ENCODE measurements at places on chromosomes 5 and 9.

DNA sequence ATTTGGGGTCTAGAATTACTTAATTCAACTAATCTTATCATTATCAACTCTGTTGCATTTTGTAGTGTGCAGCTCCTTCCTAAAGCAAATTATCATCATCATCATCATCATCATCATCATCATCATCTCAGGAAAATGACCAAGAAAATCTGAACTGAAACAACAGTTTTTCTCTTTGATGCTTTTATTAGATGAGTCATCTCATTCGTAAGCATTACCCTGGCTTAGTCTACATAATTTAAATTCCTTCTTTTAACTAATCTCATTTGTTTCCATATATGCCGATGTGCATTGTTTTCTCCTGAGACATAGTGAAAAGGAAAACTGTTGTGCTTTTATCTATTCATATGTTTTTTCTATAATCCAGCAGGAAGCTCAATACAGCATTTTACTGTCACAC is 173.0 kb upstream of the PDE4D start:
- no peak for DNase-seq

DNA sequence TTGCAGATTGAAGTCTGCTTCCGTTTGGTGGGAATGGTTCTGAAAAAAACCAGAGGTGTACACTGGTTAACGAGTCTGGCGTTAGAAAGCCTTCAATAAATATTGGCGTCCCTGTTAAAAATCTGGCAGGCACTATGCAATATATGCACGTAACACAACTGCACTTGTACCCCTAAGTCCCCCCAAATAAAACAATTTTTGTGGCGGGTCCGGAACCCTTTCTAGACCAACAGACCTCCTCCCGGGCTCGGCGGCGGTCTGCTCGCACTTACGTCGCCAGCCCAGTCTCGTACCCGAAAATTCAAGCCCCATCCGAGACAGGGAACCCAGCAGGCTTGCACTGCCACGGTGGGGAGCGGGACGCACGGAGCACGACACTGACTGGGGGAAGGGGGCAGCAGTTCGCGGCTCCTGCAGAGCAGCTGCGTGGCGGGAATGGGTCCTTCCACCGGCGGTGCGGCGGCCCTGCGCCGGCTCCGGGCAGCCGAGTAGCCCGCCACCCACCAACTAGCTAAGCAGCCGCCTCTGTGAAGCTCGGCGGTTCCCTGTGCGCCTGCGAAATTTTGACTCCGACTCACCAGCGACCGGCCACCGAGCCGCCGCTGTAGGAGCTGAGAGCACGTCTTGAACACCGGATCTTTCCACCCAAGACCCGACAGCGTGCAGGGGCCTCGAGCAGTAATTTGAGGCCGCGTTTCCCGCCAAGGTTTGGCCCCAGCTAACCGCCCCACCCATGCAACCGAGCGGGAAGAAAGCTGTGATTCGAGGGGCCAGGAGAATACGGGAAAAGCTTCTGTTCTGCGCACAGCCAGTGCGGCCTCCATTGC is 3.9 kb downstream of the MCIDAS start:
- DNase-seq = no peak

DNA sequence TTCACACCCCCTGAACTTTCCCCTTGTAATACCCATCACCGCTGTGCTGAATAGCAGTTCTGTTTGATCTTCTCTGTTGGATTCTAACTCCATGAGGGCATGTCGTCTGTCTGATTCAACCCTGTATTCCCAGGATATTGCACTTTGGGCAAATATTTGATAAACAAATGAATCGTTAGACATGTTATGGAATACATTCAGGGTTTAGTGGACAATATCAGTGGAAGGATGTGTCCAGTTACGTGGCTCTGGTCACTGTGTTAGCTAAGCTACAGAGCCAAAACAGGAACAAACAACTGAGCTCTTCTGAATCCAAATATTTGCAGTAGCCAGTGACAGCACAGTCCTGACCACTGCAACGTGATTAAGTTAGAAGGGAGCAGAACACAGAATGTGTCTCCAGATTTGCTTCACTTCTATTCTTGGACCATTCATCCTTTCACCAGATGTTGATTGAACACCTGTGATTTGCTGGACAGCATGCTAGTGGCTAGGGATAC is 13.2 kb downstream of the ANGPTL2 start:
- DNase-seq = no peak

GRCh38 chr9:5531101-5531882 is 21.0 kb downstream of the PDCD1LG2 start:
- no peak for DNase-seq

DNA sequence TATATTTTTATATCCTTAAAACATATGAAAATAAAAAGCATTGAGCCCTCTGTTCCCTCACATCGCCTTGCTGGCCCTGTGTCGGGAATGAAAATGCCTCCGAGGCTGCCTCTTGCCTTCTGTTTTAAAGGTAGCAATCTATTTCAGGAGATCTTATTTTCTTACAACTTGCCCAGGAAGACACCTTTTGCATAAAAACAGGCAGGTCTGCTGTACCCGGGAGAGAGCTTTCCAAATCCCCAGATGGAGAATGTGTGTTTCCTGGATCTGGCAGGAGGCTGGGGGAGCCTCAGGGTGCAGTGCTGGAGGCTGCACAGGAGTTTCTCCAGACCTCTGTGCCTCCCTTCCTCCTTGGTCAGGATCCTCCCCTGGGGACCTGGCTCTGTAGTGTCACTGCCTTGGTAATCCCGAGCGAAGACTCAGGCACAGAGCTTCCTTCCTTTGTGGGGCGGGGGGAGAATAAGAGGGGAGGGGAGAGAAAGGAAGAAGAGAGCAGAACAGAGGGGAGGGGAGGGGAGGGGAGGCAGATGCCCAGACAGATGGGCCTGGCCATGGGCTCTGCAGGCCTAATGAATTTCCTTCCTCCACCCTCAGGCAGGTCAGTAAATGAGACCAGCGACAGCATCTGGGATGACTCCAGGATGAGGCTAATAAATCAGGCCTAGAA is 104.0 kb upstream of the BOD1 start:
- no peak for DNase-seq

- DNase-seq = no peak
Observed at GRCh38 chr9:89012294-89013042, 21.2 kb downstream of the S1PR3 start.

DNA sequence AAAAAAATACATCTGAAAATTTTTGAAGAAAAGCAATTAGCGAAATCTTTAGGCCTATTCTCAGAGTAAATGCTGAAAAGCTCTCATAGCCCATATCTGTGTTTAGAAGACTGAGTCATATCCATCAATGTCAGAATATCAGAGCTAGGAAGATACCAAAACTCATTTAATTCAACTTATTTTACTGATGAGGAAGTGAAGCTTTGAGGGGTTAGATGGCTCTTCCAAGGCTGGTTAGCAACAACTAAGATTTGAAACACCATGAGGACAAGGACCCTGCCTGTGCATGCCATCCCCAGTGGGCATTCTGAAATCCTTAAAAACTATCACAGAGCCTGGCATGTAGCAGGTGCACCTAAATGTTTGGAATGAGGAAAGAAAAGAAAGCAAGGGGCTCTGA is 2.5 kb downstream of the FREM1 start:
- DNase-seq = no peak

- no peak for DNase-seq
Observed at GRCh38 chr9:10366171-10366779, 246.5 kb downstream of the PTPRD start.

- DNase-seq = no peak
Observed at GRCh38 chr9:115207003-115207836, 89.3 kb upstream of the TNC start.

DNA sequence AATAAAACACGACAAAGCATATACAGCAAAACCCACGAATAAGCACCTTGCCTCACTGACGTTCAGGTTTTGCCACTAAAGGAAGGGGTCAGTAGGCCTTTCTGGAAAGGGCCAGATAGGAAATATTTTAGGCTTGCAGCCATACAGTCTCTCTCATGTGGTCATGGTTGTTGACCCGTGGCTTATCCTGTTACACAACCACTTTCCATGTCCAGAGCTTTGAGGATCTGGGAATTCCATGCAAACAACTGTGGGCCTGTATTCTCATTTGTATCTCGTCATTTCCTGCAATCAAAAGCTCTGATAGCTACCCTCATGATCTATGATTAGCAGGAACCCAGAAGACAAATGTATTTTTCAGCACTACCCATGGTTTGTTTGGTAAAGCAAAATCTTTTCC is 108.3 kb downstream of the DRD1 start:
- DNase-seq = no peak

- no peak for DNase-seq
Observed at GRCh38 chr9:16615451-16615850, 255.0 kb downstream of the BNC2 start.

DNA sequence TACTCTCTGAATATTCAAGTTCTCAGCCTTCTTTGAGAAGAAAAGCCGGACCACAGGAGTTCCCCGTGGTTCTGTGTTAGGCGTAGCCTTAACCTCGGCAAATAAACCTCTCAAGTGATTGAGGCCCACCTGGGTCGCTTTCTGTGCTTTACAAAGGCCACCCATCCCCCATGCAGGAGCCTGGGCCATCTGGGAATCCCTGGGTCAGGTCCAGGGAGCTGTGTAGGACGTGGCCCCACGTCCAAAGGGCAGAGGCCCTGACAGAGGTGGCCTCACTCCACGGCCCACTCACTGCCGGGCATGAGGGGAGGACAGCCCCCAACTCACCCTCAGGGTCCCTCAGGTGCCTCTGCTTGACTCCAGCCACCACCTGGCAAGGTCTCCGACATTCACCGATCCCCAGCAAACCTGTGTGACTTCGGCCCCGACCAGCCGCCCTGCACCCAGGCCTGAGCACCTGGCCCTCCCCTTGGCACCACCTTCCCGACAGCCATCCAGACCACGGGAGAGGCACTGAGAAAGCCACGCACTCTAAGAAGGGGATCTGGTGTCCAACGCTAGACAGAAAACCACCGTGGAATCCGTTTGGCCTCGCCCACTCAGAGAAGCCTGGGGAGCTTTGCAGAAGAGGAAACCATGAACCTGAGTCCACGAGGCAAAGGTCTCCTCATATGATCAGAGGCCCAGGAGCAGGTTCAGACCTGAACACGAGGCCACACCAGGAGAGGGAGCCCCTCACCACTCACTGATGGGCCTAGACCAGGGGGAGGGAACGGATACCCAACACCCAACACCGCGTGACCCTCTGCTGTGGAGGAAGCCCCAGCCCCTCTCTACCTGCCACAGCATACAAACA is 4.5 kb downstream of the SLC12A7 start:
- no peak for DNase-seq

DNA sequence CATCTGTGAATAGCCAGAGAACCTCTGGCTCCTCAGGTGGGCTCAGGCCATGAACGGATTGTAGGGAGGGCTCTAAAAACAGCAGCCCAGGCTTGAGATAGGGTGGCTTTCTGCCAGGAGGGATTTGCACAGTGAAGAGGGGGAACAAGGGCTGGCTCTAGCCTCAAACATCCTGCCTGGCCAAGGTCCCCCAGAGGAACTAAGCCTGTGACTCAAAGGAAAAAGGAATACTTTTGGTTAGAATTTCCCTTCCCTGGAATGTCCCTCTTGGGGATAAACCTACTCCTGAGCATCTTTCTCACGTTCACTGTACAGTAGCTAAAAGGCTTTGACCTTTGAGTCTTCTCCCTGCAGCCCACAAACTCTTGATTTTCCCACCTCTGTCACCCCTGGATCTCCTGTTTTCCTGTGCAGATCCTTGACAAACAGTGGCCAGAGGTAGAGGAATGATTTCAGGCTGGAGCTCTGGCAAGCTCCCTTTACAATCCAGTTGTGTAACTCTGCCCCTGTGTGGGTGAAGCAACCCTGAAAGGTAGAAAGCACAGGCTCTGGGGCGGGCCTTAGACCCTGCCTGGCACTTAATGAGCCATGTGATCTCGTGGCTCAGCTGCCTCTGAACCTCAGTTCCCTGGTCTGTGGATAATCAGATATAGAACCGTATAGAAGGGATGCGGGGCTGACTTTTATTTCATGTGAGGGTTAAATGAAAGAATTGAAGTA is 17.4 kb downstream of the SEC61B start:
- no peak for DNase-seq

- no peak for DNase-seq
Observed at GRCh38 chr5:86625148-86625547, 7.4 kb downstream of the COX7C start.

- DNase-seq = no peak
Observed at GRCh38 chr9:110748251-110748893, 79.8 kb downstream of the MUSK start.

GRCh38 chr9:89920951-89921350 is 316.1 kb downstream of the GADD45G start:
- DNase-seq = no peak

GRCh38 chr5:149776361-149777305 is 46.5 kb downstream of the PPARGC1B start:
- DNase-seq = no peak

DNA sequence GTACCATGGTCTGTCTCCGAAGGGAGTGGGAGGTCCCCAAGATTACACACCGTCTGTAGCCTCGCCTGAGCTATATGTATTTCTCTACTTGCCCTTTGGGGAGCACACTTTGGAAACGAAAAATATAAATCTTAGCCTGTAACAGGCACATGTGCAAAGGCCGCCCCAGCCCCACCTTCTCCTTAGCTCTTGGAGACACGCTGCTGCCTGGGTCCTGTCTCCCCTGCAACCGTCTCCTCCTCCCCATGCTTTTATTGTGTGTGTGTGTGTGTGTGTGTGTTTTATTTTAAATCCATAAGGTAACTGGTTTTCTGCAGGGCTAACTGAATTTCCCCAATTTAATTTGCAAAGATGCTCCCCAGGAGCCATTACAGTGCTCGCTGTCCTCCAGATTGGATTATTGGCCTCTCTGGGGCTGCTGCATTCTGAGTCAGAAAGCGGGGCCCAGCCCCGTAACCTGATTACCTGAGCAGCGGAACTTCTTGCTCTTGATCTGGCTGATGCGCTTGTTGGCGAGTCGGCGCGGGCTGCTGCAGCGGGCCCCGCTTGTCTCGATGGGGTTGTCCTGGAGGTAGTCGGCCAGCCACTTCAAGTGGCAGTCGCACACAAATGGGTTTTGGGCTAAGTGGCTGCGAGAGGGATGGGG is 193.3 kb upstream of the PANK3 start:
- no peak for DNase-seq

All from activated gamma-delta T cell treated with anti-CD3 and anti-CD28 coated beads, Interleukin-2, amount 50 U/mL, for 16 hours (primary cell).